ENCODE measurements at places on chromosomes 11 and 22.

DNA sequence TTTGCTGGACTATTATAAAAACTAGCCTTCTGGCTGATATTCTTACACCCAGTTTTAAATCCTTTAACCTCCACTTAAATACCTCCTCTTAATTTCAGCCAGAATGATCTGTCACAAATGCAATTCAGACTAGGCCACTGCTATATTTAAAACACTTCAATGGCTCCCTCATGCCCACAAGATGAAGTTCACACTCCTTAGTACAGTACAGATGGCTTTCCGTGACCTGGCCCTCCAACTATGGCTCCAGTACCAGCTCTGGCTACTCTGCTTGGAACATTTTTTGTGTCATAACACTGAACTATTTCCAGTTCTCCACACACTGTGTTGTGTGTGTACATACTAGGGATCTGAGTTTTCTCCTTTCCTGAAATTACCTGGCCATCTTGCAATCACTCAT, 353.4 kb downstream of the SOX6 start:
- no peak for DNase-seq

- no peak for DNase-seq
Measured at GRCh38 chr22:34210301-34210700, 290.0 kb upstream of the LARGE1 start.

- peak; percentile 73 for DNase-seq
Measured at GRCh38 chr11:102497061-102497460, 33.5 kb downstream of the MMP7 start.

- no peak for DNase-seq
Measured at GRCh38 chr11:118621784-118622375, 14.5 kb downstream of the PHLDB1 start.

GRCh38 chr11:77672264-77672663, 34.7 kb upstream of the CLNS1A start:
- peak; percentile 98 for DNase-seq

- peak; percentile 64 for DNase-seq
Measured at GRCh38 chr11:67504005-67504949, 886 bp downstream of the PITPNM1 start.

DNA sequence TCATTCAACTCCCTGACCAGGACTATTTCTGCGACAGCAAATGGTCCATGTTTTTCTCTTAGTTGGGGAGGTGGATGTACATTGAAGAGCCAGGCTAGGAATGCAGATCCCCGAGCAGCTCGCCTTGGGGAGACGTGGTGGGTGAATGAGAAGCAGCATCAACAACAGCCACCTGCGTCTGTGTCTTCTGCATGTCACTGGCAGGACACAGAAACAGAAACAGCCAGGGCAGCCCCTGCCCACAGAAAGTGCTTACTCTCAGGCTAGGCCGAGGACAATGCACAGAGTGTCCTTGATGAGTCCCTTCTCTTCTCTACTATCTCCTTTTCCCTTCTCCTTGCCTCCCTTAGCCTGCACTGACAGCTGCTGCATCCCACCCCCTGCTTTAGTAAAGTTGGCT, 541.9 kb upstream of the CADM1 start:
- no peak for DNase-seq

Data from EH (cell line).